Lower lobe of right lung (tissue), 2 donors: ENCODE measurements at places on chromosomes 1 and 21. TPM values are rescaled to one million over a fixed set of nuclear protein-coding genes. Genes with fewer than 3 reads are reported as not detected.

The AURKAIP1 gene
- 82.4 TPM for total RNA-seq

The NCMAP gene
- 9.2 TPM for total RNA-seq

The PADI1 gene
- not detected for total RNA-seq

The LAMC1 gene
- total RNA-seq = 96.9 TPM

The GBP4 gene
- 41.0 TPM for total RNA-seq

DNA sequence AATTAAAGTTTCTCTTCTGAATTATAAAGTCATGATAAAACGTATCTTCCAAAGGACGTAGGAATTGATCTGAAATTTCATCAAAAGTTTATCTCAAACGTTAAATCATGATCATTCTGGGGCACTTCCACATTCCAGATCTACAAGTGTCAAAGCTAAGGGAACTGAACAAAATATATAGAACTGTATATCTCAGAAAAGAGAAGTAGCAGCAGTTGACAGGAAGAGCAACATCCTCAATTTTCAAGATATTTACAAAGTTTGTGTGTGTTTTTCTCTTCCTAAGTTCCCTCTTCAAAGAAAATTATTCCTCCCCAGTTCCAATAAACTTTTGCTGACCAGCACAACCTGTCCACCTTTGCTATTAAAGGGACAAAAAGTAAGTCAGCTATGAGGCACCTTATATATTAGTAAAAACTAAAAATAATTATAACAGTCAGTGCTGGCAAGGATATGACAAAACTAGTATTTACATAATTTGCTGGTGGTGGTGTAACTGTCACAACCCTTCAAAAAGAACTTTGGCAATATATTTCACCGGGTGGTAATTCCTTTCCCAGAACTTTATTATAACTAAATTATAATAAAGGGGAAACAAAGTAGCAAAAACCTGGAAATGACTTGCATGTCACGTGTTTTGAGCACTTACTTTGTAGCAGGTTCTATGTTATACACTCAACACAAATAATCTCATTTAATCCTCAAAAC lies 38.5 kb upstream of the EYA3 start:
- H3K4me1 ChIP-seq = peaks cover 9% of the 10 kb centered on the region
- H3K27ac ChIP-seq = peak overlapping the region; percentile 72
- H3K36me3 ChIP-seq = no peaks in the 10 kb centered on the region
- peak overlapping the region; percentile 23 for H3K4me3 ChIP-seq
- DNase-seq = no peak

- H3K4me1 ChIP-seq = peaks cover 12% of the 10 kb centered on the region
- DNase-seq = peak; percentile 94
- no peaks in the 10 kb centered on the region for H3K27me3 ChIP-seq
- peak overlapping the region; percentile 44 for H3K4me3 ChIP-seq
Measured at GRCh38 chr1:153357076-153357852, 390 bp upstream of the S100A9 start.

DNA sequence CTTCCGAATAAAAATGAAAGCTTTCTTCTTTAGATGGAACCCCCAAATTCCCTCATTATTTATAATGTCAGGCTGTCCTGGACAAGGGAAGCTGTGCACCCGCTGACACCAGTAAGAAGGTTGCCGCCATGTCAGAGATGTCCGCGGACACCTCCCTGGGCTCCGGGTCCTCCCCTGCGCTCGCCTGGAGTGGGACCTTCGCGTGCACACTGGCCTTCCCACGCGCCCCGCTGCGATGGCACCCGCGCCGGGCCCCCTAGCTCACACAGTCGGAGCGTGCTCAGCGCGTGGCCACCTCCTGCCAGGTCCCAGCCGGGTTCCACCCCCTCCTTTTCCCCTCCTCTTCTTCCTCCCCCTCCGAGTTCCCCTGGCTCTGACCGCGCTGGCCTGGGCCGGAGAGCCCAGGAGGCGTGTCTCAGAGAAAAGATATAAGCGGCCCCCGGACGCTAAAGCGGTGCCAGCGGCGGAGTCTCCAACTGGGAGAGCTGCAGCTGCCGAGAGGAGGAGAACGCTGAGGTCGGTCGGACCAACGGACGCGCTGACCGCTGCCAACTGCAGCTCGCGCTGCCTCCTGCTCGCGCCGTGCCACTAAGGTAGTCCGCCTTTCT lies at the start of gene G0S2:
Gene G0S2, plus strand, starts transcription at position 456 of the 608 bp plus-strand sequence. CDS start 273 bp downstream, outside the sequence.
- H3K27ac ChIP-seq = peak within 1 kb of the TSS; percentile 59
- H3K27me3 ChIP-seq = no peaks in the 10 kb centered on the region
- no peaks in the 10 kb centered on the region for H3K36me3 ChIP-seq
- peaks cover 36% of the 10 kb centered on the region for H3K4me1 ChIP-seq
- peak within 1 kb of the TSS; percentile 64 for H3K4me3 ChIP-seq

DNA sequence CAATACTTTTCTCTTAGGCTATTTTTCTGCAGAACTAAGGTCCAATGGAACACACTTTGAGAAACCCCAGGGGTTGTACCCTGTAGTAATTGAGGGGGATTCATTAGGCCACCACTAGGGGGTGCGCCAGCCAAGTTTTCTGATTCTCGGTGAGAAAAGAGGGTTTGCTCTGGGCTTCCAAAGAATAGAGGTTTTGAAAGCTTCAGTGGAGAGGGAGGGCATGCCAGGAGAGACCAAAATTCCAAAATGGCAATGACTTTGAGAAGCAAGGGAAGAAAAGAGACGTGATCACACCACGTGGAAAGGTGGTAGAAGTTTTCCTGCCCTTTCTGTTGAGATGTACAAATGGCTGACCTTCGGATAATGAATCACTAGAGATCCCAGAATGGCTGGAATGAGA lies 323.3 kb downstream of the RPS6KC1 start:
- no peak overlapping the region for H3K4me3 ChIP-seq
- no peaks in the 10 kb centered on the region for H3K27me3 ChIP-seq
- no peaks in the 10 kb centered on the region for H3K36me3 ChIP-seq
- DNase-seq = peak; percentile 52
- no peak overlapping the region for H3K27ac ChIP-seq
- no peaks in the 10 kb centered on the region for H3K4me1 ChIP-seq

DNA sequence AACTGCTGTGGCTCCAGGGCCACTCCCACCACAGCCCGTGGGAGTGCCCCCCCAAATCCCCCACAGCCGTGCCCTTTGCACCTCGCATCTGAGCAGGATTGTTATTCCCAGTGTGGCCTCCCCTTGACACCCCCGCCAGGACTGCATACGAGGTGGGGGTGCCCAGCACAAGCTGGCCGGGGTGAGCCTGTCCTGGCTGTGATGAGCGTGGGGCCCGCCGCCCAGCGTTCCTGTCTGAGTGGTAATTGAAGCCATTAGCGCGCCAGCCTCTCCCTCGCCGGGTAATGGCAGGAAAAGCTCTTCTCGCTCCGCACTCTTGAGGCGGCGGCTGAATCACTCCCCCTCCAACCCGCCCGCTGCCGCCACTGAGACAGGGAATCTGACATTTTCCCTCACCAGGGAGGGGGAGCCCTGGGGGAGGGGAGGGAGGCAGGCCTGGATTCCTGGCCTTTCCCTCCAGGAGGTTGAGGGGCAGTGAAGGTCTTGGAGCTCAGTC lies 27.7 kb downstream of the PTPRF start:
- DNase-seq = peak; percentile 64
- peaks cover 18% of the 10 kb centered on the region for H3K36me3 ChIP-seq
- no peaks in the 10 kb centered on the region for H3K27me3 ChIP-seq
- peaks cover 28% of the 10 kb centered on the region for H3K4me1 ChIP-seq

- peaks cover 57% of the 10 kb centered on the region for H3K36me3 ChIP-seq
- no peaks in the 10 kb centered on the region for H3K4me1 ChIP-seq
- no peak overlapping the region for H3K4me3 ChIP-seq
- no peaks in the 10 kb centered on the region for H3K27me3 ChIP-seq
- no peak for DNase-seq
- no peak overlapping the region for H3K27ac ChIP-seq
Measured at GRCh38 chr1:3640121-3640837, 9.6 kb downstream of the WRAP73 start.

DNA sequence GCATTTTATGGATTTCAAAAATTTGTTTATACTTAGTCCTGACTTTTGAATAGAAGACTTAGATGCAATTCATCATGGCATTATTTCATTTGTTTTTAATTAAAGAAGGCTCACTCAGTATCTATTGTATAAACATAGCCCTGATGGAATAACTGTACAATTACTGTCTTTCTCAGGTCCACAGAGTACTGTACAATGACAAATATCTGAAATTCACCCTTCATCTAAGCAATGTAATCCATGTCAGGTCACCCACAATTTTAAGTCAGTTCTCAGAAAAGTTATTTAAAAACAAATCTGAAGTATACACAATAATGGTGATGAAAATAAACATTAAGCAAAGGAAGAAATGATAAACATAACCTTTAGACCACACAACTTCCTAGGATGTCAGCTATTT lies 311.9 kb downstream of the GRIK1 start:
- H3K4me1 ChIP-seq = no peaks in the 10 kb centered on the region
- no peaks in the 10 kb centered on the region for H3K27me3 ChIP-seq
- no peak overlapping the region for H3K27ac ChIP-seq
- no peak for DNase-seq

GRCh38 chr1:148289647-148290046 lies 137.6 kb upstream of the NBPF11 start:
- H3K27ac ChIP-seq = no peak overlapping the region
- H3K4me1 ChIP-seq = no peaks in the 10 kb centered on the region
- no peaks in the 10 kb centered on the region for H3K36me3 ChIP-seq
- no peak overlapping the region for H3K4me3 ChIP-seq
- no peak for DNase-seq

DNA sequence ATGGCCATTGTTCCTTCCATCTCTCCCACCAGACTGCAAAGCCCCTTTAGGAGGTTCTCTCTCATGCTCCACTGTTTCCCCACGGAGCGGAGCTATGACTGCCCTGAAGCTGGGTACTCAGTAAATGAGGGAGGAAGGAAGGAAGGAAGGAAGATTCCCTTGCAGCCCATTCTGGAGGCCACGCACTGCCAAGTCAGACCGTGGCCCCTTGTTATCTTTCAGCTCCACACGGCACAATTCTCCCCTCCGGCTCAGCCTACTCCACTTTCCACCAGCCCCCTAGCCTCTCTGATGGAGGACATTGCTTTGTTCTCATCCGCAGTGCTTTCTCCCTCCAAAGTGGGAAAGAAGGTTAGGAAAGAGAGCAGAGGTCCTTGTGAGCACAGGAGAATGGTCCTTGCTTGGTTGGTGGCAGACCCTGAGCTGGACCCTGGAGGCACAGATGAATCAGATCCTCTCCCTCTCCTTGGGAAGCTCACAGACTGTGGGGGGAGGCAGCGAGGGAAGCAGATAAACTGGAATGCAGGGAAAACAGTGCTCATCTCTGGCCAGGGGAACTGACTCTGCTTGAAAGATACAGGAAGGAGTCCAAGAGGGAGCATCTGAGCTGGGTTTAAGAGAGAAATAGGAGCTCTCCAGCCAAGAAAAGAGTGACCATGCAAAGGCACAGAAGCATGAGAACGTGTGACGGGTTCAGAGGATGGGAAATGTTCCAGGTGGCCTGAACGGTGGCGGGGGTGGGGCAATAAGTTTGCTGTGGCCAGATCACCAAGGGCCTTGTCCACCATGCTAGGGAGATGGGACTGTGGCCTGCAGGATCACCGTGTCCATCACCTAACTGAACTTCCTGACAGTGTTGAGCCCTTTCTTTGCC lies 52.6 kb downstream of the GLIS1 start:
- no peaks in the 10 kb centered on the region for H3K4me1 ChIP-seq
- no peak for DNase-seq
- H3K27ac ChIP-seq = no peak overlapping the region
- H3K27me3 ChIP-seq = peaks cover 57% of the 10 kb centered on the region
- H3K4me3 ChIP-seq = no peak overlapping the region

DNA sequence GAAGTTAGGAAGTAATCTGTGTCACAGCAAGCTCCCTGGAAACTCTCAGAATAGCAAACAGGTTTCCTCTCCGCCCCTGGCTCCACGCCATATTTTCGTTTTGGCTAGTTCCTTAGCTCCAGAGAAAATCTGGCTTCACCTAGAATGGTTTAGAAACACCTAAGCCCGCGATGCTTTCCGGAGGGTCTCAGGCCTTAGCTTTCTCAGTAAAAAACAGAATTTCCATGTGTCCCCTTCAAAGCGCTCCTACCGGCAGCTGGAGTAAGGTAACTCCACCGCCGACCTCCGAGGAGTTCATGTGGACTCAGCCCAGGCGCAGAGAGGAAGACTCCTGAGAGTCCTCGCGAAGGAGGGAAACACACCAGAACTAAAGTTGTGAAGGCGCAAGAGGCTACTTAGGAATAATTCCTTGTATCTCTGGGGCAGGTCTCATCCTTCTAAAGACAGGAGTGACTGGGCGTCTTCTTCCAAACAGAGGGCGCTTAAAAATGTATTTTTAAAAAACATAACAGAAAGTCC lies 406 bp downstream of the KIAA0040 start:
- DNase-seq = peak; percentile 75
- H3K4me1 ChIP-seq = peaks cover 61% of the 10 kb centered on the region
- H3K27ac ChIP-seq = peak overlapping the region; percentile 93
- H3K27me3 ChIP-seq = no peaks in the 10 kb centered on the region
- H3K36me3 ChIP-seq = no peaks in the 10 kb centered on the region

GRCh38 chr1:119682141-119682540 lies 29.6 kb upstream of the PHGDH start:
- H3K27ac ChIP-seq = no peak overlapping the region
- DNase-seq = no peak
- H3K4me3 ChIP-seq = no peak overlapping the region
- H3K27me3 ChIP-seq = no peaks in the 10 kb centered on the region
- H3K4me1 ChIP-seq = no peaks in the 10 kb centered on the region

DNA sequence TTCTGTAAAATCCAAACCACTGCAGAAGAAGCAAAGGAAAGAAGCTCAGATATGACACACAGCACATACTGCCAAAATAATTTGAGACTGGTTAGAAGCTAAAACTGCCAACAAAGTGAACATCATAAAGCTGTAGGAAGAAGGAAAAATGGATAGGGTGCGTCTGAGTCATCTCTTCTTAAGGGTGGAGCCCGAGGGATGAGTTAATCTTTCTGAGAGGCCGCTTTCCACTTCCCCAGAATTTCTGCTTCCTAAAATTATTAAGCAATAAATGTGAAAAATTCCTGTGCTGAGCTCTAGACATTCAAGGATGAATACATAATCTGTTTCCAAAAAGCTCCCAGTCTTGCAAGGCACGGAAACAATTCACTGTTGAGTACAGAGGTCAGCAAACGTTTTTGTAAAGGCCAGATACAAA lies 20.1 kb downstream of the PPT1 start:
- no peaks in the 10 kb centered on the region for H3K27me3 ChIP-seq
- peak overlapping the region; percentile 19 for H3K27ac ChIP-seq
- no peak for DNase-seq
- no peak overlapping the region for H3K4me3 ChIP-seq
- peaks cover 82% of the 10 kb centered on the region for H3K36me3 ChIP-seq

- DNase-seq = no peak
- no peak overlapping the region for H3K27ac ChIP-seq
- no peaks in the 10 kb centered on the region for H3K27me3 ChIP-seq
- H3K4me3 ChIP-seq = no peak overlapping the region
- peaks cover 35% of the 10 kb centered on the region for H3K4me1 ChIP-seq
Measured at GRCh38 chr1:228986093-228986904, 251.0 kb downstream of the RHOU start.
